Esophagus muscularis mucosa (tissue), 4 donors: ENCODE measurements at places on chromosomes 11 and 22. TPM values are rescaled to one million over a fixed set of nuclear protein-coding genes. Genes with fewer than 3 reads are reported as not detected.

Gene ARHGAP8
- total RNA-seq, result not detected

Gene OTOG
- total RNA-seq, result not detected

Gene SPINDOC
- 25.8 TPM for total RNA-seq

Gene B3GAT1
- total RNA-seq, result 0.66 TPM

Gene RAB38
- 0.75 TPM for total RNA-seq

Gene ANO1
- 107 TPM for total RNA-seq

Gene PES1
- total RNA-seq, result 28.2 TPM

Gene MOGAT2
- total RNA-seq, result not detected

Gene CYP2R1
- total RNA-seq, result 14.9 TPM

Gene OR51B2
- total RNA-seq, result not detected

Gene INS
- not detected for total RNA-seq

Gene GTPBP1
- total RNA-seq, result 61.9 TPM

Gene LRRN4CL
- 29.9 TPM for total RNA-seq

Gene APOA5
- total RNA-seq, result not detected

Gene LINC01488
- total RNA-seq, result not detected

Gene CELSR1
- 2.7 TPM for total RNA-seq

Gene TRIM68
- 8.8 TPM for total RNA-seq

GRCh38 chr22:38082986-38083710 is 836 bp downstream of the SLC16A8 start:
- no peak for DNase-seq

GRCh38 chr11:47269829-47270305 is at the start of gene MADD:
Gene MADD, plus strand, starts transcription at chr11:47270133.
- DNase-seq, result peak; percentile 95

DNA sequence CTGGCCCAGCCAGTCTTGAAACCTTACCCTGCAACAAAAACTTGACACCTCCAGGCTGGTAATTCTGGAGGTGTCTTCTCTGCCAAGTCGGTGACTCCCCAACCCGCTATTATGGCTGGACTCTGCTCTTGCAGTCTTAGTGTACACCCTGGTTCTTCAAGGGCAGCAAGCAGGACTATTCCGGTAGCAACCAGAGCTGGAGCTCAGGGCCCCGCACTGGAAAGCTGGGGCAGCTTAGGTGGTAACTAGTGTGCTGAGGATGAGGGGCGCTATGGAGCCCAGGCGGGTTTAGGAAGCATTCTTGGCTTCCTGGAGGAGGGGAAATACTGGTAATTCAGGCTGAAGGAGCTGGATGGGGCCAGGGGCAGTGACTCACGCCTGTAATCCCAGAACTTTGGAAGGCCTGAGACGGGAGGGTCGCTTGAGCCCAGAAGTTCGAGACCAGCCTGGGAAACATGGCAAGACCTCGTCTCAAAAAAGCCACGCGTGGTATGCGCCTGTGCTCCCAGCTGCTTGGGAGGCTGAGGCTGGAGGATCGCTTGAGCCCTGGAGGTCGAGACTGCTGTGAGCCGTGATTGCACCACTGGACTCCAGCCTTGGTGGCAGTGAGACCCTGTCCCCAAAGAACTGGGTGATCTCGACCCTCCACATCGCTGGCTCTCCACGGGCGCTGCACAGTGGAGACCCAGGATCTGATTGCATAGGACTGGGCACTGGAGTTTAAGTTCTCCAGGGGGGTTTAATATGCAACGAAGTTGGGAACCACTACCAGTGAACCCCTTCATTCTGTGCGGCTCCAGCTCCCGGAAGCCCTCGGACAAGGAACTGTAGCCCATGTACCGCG is 10.6 kb upstream of the AIFM3 start:
- no peak for DNase-seq

GRCh38 chr11:13043912-13044628 is 35.0 kb downstream of the RASSF10 start:
- peak; percentile 77 for DNase-seq

DNA sequence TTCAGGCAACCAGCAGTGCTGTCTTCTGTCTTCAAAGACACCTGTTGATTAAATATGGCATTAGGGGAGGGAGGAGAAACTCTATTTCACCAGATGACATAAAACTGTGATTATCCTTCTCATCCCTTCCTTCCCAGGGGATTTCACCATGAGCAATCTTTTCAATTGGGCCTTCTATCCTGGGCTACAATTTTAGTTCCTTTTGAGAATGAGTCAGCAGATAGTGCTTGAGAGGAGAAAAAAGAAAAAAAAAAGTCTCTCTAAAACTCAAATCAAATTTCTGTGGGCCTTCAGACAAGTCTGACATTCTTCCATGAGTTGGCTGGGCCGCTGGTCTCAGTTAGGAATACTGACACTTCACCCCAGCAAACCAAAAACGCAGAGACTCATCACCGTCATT is 7.2 kb downstream of the FLI1 start:
- DNase-seq, result no peak

GRCh38 chr22:27627444-27627833 is 174.1 kb downstream of the MN1 start:
- DNase-seq, result no peak

DNA sequence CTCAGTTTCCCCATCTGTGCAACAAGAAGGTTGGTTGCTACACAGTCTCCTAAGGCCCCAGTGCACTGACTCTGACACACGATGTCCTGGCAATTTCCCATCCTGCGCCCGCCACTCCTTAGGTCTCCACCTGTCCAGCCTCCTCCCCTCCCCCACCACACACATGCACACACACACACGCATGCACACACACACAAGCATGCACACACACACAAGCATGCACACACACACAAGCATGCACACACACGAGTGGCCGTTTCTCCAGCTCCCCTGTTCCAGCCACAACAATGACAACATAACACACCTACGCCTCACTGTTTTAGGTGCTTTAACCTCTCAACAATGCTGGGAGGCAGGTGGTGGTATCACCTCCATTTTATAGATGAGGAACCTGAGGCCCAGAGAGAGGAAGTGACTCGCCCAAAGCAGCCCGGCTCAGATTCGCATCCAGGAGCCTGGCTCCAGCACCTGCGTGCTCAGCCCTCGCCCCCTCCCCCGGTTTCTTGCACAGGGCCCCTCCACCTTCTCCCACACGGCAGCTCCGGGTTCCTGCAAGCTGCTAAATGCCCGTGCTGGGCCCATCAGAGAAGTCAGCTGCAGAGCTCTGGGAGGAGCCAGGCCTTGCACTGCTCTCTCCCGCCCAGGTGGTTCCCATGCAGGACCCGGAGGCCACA is 13.0 kb downstream of the CYTH4 start:
- DNase-seq, result no peak

DNA sequence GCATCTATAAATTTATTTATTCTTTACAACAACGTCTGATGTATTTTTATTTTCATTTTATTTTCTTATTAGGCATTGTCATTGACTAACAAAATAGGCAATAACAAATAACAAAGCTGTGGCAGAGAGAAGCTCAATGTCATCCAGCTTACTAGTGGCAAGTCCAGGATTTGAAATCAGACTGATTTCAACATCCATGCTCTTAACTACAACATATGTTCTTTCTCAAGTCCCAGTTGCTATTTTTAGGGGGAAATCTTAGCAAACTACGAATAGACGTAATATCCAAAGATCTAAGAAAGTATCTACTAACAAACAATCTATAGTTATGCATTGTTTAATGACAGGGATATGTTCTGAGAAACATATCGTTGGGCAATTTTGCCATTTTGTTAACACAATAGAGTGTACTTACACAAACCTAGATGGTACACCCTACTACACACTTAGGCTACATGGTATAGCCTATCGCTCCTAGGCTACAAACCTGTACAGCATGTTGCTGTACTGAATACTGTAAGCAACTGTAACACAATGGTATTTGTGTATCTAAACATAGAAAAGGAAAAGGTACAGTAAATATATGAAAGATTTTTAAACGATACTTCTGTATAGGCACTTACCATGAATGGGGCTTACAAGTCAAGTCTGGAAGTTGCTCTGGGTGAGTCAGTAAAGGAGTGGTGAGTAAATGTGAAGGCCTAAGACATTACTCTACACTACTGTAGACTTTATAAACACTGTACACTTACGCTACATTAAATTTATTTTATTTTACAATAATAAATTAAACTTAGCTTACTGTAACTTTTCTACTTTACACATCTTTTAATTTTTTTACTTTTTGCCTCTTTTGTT is 151.3 kb downstream of the DLG2 start:
- no peak for DNase-seq

DNA sequence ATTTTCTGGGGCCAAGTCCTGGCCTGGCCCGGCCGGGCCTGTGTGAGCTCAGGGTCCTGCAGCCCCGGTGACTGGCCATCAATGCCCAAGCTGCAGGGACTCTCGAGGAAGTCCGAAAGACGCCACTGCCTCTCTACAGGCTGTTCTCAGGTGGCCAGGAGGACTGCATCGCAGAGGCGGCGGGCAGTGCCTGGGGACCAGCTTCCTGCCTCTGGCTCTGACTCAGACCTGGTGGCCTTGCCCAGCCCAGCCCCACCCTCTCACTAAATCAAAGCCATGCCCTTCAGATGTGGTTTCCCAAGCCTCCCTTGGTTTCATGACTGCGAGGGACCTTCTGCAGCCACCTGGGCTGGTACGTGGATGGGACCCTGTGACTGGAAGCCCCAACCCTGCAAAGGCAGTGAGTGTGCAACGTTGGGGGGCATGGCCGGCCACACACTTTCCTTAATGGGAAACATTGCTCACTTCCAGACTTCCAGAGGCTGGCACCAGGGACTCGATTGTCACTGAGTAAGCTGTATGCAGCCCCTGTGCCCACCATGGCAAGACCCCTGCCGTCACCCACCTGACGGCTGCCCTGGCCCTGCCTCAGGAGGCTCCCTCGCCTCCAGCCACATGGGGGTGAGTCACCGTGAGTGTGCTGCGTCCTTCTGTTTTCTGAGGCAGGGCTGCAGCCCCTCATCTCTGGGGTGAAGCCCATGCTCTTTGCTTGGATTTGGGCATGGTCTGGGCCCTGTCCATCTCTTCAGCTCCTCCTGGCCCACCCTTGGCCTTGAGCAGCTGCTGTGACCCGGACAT is 6.0 kb upstream of the FGF3 start:
- no peak for DNase-seq

GRCh38 chr11:69465236-69466000 is 16.0 kb upstream of the LINC01488 start:
- no peak for DNase-seq

DNA sequence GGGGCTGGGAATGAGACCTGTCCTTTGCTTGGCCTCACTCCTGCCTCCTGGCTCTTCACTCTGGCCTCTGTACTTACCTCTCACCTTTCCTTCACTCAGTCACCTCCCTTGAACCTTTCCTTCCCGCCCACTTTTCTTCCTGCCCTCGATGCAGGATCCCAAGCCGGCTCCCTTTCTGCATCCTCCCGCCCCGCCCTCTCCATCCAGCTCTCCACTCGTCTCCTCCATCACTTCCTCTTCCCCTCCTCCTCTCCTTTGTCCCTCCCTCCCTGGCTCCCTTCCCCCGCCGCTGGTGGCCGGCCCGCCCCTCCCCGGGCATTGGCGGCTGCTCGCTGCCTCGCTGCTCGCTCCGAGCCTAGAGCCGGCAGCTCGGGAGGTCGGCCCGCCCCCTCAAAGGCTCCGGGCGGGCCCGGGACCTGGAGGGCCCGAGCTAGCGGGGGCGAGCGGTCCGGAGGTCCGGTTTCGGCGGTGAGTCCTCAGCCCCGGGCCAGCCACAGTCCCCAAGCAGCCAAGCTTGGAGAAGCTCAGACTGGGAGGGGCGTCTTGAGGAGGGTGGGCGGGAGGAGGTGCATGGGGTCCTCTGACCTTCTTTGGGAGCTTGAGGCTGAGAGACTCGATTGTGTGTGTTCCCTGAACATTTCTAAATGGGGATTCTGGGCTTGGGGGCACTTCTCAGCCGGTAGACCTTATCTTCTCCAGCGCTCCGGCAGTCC is 13.8 kb downstream of the PHLDB1 start:
- DNase-seq, result peak; percentile 96
